IPS DF 6.9 (cell line): ENCODE measurements at places on chromosomes 4 and X.

DNA sequence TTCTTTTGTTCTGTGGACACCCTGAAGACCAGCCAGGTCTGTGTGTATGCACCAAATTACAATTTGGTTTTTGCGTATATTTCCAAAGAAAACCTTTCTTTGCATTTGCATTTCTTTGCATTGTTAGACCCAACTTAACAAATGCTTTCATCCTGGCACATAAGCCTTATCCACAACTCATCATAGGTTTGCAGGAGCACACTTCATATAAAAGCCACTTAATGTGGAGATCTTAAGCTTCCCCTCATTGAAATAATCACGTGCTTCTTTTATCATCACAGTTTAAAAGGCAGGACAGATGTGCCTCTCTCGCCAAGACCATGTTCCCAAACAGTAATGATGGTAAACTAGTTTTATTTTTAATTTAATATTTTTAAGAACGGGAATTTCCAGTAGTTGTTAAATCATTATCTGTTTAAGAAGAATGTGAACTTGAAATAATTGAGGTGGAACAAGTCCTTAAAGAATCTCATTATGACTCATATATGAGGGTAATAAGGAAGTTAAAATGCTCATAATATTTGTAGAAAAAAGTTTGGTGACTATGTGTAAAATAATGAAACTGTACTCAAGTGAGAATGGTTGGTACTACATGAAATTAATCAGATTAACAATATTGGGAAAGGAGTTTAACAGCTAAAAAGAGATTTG, 65.5 kb downstream of the GLRA3 start:
- DNase-seq: no peak

GRCh38 chrX:14015941-14016340, 13.8 kb downstream of the GEMIN8 start:
- DNase-seq: no peak

GRCh38 chr4:74638689-74639088, 155.6 kb downstream of the BTC start:
- no peak for DNase-seq

DNA sequence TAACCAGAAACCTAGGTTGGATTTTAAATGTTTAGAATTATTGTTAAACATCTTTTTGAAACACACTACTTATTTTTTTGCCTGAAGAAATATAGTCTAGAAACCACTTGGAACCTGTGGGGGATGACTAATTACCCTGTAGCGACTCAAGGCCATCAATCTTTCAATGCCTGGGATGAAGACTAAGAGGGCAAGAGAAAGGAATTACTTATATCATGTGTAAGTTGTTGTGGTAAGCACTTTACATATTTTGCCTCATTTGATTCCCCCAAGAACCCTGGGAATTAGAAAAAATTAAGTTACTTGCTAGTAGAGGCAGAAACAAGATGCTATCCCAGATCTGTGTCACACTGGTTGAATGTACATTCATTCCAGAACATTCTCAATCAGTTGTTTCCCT, 170.9 kb upstream of the GRIA3 start:
- DNase-seq: no peak

- no peak for DNase-seq
These were observed 201.1 kb downstream of the OPHN1 start for GRCh38 chrX:68232206-68232605.

GRCh38 chr4:168569931-168570276, 73.1 kb downstream of the PALLD start:
- DNase-seq: no peak

- DNase-seq: no peak
These were observed 72.7 kb upstream of the EDNRA start for GRCh38 chr4:147408189-147408588.

GRCh38 chrX:97102938-97103337, 219.2 kb downstream of the RPA4 start:
- DNase-seq: no peak

DNA sequence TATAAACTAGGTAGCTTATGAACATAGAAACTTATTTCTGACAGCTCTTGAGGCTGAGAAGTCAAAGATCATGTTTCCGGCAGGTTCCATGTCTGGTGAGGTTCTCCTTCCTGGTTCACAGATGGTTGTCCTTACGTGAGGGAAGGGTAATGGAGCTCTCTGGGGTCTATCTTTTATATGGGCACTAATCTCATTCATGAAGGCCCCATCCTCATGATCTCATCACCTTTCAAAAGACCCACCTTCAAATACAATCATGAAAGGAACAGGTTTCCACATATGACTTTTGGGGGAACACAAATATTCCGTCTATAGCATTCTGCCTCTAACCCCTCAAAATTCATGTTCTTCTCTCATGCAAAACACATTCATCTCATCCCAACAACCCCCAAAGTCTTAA, 264.7 kb downstream of the PTTG2 start:
- no peak for DNase-seq

DNA sequence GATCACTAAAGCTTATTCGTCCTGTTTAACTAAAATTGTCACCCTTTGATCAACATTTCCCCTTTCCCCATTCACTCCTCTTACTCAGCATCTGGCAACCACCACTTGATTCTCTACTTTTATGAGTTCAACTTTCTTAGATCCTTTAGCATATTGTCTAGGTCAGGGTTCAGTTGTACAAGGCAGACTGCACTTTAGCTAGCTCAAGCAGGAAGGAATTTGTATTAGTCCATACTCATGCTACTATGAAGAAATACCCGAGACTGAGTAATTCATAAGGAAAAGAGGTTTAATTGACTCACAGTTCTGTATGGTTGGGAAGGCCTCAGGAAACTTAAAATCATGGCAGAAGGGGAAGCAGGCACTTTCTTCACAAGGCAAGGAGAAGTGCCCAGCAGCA, 44.3 kb downstream of the TASL start:
- DNase-seq: no peak

GRCh38 chr4:87499403-87500091, 29.6 kb downstream of the SPARCL1 start:
- no peak for DNase-seq
